ENCODE measurements at places on chromosomes 4 and X. TPM values are rescaled to one million over a fixed set of nuclear protein-coding genes. Genes with fewer than 3 reads are reported as not detected.

DRP2 gene
- total RNA-seq, result 0.64 TPM

DNA sequence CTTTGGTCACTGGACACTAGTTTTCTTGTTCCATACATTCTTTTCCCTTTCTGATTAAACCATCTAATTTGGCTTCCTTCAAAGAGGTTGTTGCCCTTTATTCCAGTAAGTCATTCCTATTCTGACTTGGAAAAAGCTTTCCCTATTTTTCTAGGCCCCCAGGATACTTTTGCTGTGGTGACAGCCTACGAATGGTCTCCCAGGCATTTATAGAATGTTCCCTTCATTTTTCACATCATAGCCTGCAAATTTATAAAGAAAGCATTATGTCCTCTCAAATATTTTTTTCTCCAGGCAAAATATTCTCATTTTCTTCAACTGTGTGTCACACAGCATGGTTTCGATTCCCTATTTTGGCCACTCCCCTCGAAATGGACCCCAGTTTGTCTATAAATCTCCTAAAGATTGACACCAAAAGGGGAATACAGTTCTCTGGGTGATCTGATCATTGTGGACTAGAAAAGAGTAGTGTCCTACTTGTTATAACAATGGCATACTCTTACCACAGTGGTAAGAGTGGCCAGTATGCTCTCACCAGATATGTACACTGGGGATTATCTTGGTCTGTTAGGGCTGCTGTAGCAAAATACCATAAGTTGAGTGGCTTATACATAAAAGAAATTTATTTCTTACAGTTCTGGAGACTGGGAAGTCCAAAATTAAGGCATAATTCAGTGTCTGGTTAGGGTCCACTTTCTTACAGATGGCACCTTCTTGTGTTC lies 41.5 kb upstream of the BMP2K start:
- DNase-seq, result no peak

DNA sequence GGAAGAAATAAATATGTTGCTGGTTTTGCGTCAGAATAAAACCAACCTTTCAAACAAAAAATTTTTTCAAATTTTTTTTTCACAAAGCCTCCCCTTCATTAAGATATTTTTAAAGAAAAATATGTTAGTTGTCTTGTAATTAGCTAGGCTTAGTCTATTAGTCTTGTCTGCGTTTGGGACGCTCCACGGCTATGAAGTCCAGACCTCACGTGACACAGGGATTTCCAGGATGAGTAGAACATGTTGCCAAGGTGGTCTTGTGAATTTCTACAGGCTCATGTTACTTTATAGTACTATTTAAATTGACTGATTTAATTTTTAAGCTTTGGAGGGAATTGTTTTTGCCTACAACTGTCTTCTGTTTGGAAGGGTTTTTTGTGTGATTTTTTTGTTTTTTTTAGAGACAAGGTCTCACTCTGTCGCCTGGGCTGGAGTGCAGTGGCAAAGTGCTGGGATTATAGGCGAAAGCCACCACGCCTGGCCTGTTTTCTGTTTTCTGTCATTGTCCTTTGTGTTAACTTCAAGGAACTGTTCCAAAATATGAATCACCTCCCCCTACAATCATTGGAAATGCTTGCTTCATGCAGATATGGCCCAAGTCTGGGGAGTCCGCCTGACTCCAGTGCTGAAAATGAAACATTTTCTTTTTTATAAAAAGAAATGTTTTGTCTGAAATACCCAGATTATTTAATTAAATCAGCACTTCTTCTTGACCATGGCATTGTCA lies 26.2 kb downstream of the TMEM144 start:
- DNase-seq, result no peak

DNA sequence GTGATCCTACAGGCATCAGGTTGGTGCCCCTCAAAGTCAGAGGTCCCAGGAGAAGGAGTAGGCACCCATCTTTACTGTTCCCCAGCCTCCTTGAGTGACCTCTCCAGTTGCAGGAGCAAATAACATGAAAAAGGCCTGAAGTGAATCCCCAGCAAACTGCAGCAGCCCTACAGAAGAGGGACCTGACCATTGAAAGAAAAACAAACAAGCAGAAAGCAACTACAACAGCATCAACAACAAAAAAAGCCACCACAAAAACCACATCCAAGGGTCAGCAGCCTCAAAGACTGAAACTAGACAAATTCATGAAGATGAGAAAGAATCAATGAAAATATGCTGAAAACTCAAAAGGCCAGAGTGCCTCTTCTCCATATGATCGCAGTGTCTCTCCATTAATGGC lies 128.7 kb downstream of the ANKRD50 start:
- DNase-seq, result no peak

ARHGEF38 gene
- not detected for total RNA-seq

GRCh38 chrX:40773809-40774208 lies 38.5 kb upstream of the MED14 start:
- DNase-seq, result no peak

DNA sequence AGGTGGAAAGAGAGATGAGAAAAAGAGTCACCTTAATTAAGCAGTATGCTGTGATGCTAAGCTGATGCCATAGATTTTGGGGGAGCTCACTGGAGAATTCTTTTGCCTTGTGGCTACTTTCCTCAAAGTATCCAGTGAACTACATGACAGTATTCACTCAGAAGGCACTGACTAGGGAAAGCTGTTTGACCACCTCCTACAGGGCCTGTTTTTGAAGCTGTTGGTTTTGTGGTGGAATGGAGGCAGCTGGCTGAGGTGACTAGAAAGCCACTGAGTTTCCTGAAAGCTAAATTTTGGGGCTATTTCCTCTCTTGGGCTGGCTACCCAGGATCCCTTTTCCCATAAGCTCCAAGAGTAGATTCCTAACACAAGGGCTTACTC lies 124.8 kb upstream of the EOLA2 start:
- no peak for DNase-seq

CXorf65 gene
- total RNA-seq, result 18.0 TPM

- DNase-seq, result no peak
Observed at GRCh38 chrX:8673201-8673600, 58.7 kb downstream of the ANOS1 start.

- DNase-seq, result no peak
Observed at GRCh38 chr4:10108818-10109783, 7.5 kb downstream of the WDR1 start.

DNA sequence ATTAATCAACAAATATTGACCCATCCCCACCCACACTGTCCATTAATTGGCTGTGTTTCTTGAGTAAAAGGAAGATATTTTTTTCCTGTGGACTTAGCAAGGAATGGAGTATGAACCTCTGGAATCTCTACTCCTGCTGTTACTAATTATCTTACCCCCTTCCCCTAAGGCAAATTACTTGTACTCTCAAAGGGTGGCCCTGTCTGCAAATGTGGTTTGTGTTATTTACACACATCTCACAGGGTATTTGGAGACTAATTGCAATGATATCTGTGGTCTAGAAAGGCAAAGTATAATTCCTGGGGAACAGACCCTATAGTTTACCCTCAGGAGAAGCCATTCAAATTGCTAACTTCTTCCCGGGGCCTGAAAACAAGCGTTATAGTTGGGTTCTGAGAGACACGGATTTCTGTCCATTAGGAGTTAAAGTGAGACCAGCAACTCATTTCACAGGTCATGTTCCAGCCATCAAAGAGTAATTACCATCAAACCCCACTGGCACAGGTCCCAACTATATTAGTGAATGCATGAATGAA lies 133.0 kb upstream of the RASGEF1B start:
- DNase-seq, result no peak

DNA sequence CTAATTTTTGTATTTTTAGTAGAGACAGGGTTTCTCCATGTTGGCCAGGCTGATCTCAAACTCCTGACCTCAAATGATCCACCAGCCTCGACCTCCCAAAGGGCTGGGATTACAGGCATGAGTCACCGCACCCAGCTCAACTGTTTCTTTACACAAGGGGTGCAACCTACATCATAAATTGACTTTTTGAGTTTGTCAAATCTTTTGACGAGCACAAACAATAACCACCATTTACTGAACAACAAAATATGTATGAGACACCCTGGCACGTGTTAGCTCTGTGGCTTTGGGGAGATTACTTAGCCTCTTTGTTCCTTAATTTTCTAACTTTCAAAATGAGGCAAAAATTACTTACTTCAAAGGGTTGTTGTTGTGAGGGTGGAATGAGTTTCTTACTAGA lies 23.5 kb upstream of the SLC34A2 start:
- DNase-seq, result no peak

GRCh38 chrX:136694431-136695087 lies 46.6 kb downstream of the CD40LG start:
- DNase-seq, result no peak

HS6ST2 gene
- total RNA-seq, result 0.89 TPM

PFKFB1 gene
- 0.24 TPM for total RNA-seq

GRCh38 chr4:183261953-183262775 lies 57.9 kb downstream of the CLDN22 start:
- DNase-seq, result peak; percentile 75

All from natural killer cell treated with Interleukin-12 subunit alpha and Interleukin-12 subunit beta and Interleukin-15 and Interleukin-18, amount 100 ng/mL, for 72 hours (primary cell).